Heart left ventricle (tissue), 16 donors: ENCODE measurements at places on chromosomes 13 and 19. TPM values are rescaled to one million over a fixed set of nuclear protein-coding genes. Genes with fewer than 3 reads are reported as not detected.

The ZNF681 gene
- 0.32 TPM for total RNA-seq

The SEMA6B gene
- total RNA-seq: 9.1 TPM

DNA sequence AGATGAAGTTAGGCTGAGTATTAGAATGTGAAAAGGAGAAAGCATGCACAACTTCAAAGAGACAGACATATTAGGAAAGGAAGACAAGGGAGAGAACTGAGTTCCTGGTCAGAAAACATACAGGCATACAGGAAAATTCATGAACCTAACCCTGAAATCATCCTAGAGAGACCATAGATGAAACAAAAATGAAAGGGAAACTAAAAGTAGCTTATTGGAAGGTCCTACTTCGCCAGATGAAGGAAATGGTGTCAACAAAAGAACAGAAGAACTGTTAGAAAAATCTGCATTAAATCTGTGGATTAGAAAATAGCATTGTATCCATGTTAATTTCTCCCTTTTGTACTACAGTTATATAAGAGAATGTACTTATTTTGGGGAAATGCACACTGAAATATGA lies 169.0 kb upstream of the UFM1 start:
- DNase-seq: no peak

The ZNF610 gene
- total RNA-seq: 7.5 TPM

GRCh38 chr19:14476673-14477401 lies 1.7 kb upstream of the PTGER1 start:
- DNase-seq: no peak

DNA sequence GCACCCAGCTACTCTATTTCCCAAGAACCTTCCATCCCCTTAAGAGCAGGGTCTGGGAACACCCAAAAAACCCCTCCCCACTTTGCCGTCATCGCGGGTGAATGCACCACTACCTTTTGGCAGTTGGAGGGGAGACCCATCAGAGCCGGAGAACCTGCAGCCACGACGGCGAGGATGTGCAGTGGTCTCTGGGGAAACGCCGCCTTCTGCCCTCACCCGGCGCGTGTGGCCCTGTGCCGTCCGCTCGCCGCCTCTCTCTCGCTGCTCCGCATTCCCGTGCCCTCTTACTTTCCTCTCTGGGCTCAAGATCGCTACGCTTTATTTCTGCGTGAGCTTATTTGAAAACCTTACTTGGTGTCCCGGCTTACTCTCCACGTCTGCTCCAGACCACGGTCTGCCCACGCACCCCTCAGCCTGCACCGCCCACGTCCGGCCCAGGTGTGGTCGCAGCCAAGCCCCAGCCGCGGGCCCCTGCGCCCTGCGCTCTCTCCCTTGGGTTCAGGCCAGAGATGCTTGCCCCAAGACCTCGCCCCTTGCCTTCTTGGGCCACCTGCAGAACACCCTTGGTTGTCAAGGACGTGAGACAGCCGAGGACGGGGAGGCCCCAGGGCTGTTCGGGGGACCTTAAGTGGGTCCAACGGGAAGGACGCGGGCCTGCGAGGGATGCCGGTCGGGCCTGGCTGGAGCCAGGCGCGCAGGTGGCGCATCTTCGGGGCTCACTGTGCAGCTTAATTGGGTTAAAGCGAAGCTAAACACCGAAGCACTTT lies 2.0 kb upstream of the MAB21L1 start:
- no peak for DNase-seq

DNA sequence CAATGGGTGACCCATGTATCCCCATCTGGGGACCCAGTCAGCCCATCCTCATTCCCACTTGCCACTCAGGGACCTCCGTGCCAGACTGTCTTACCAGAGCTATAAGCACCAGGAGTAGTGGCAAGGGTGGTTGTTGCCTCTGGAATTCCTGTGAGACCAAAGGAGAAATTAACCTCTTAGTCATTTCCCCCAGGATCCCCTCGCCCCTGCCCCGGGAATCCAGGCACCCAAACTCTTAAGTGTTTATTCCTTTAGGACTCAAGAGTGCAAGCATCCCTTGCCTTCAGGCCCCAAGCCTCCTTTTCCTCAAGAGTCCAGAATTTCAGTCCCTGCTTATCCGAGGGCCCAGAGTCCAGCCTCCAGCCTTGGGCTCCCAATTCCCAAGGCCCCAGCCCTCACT lies 9.2 kb downstream of the NTN5 start:
- no peak for DNase-seq

The ZNF471 gene
- total RNA-seq: 4.7 TPM

DNA sequence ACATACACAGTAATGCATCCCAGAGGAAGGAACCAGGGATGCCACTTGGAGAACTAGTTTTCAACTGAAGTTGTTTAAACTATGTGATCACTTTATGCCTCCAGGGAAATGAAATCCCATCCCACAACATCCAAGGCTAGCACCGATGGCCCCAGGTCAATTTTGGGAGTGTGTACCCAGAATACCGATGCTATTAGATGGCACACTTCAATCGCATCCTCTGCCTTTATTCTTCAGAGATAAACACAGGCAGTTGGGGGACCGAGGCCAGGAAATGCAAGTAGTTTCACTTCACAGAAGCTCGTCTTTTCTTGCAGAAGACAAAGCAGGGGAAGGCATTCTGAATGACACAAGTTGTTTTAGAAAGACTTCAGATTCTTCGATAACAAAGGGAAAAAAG lies 13.8 kb downstream of the STK24 start:
- DNase-seq: no peak

DNA sequence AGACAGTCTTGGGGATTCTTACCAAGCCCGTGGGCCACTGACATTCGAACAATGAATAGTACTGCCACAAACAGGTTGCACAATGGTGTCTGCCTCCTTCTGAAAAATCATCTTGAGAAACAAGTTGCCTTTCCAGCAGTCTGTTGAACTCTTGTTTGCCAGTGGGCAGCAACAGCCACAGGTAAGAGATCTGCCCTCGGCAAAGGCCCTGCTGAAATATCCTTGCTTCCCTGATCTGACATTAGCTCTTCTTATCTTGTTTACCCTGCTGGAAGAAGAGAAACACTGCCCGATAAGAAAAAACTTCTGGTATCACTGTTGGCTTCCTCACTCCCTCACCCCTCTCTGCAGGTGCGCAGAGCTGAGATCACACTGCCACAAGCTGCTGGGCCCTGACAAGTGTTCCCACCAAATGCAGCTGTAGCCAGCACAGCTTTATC lies 2.0 kb downstream of the DOCK9 start:
- no peak for DNase-seq

GRCh38 chr13:72782717-72783116 lies 784 bp downstream of the PIBF1 start:
- no peak for DNase-seq

- DNase-seq: no peak
Observed at GRCh38 chr19:27748551-27749152, 1464.3 kb downstream of the UQCRFS1 start.

DNA sequence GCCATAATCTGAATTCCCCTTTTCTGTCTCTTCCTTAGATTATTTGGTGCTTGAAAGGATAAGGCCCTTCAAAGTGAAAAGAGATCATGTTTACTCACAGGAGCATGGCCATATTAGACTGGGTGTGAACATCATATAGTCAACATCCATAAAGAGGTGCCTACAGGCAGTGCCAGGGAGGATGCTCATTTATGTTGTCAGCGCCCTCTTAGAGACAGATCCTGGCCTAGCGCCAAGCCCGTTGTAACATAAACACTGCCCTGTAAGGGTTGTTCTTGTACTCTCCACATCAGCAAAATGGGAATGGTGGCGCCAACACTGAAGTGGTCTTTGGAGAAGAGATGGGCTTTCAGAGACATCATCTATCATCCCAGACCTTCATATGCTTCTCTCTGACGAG lies 16.1 kb downstream of the PCDH8 start:
- no peak for DNase-seq

The S1PR4 gene
- total RNA-seq: 0.63 TPM

DNA sequence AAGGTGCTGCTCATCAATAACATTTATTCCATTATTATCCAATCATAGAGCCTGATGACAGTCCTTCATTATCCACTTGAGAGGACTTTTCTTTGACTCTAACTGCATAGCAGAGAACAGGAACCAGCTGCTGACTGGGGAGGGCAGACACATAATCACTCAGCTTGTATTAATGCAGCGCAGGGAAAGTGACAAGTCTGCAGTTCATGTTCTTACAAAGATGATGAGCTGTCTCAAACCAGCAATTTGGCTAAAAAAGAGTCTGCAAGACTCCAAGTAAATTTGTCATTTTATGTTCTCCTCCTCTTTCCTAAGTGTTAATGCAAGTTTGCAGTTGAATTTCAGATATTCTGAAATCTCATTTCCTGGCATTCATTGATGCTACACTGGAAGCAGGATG lies 40.0 kb upstream of the CBY2 start:
- no peak for DNase-seq

DNA sequence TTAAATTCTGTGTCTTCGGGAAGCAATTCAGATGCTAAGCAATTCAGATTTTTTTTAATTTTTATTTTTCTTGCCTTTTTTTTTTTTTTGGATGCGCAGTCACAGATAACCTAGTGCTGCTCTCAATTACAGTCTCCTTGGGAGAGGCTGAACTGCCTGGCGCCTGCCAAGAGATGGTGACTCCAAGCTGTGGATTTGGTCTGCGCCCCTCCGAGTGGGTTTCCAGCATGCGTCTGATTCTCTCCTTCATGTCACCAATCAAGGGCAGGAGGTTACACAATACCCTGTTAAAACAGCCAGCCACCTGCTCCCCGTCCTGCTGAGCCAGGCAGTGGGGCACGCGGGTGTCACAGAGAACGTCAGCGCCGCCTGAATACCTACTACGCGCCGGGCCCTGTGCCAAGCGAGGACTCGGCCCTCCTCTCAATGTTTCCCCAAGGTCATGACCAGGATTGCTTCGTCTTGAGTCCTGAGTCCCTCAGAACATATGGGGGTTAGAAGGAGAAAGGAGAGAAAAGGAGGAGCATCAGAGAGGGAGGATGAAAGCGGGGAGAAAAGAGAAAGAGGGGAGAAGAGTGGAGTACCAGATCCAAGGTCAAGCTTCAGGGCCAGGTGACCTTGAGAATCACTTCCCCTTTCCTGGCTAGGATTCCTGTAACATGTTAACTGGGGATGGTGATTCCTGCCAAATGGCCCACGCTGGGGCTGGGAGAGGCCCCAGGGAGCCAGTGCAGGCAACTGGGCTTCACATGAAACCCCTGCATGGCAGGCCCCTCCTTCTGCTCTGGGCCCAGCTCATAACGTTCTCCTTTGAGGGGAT lies 213.6 kb downstream of the URI1 start:
- no peak for DNase-seq

DNA sequence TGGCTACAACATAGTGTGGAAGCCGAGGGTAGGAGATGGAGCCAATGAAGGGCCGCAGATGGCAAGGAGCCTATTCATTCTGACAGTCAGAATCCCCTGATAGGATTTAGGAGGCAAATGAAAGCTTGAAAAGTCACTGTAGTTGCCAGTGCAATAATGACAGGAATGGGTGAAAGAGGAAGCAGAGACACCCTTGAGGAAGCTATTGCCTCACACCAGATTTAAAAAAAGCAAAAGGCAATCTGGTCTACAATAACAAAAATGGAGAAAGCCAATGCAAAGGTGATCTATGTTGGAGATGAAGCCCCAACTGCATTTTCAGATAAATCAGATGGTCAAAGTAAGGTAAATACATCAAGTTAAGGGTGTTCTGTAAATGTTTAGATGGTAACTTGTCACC lies 158.5 kb downstream of the TUBA3C start:
- DNase-seq: no peak

The TEX101 gene
- total RNA-seq: not detected

DNA sequence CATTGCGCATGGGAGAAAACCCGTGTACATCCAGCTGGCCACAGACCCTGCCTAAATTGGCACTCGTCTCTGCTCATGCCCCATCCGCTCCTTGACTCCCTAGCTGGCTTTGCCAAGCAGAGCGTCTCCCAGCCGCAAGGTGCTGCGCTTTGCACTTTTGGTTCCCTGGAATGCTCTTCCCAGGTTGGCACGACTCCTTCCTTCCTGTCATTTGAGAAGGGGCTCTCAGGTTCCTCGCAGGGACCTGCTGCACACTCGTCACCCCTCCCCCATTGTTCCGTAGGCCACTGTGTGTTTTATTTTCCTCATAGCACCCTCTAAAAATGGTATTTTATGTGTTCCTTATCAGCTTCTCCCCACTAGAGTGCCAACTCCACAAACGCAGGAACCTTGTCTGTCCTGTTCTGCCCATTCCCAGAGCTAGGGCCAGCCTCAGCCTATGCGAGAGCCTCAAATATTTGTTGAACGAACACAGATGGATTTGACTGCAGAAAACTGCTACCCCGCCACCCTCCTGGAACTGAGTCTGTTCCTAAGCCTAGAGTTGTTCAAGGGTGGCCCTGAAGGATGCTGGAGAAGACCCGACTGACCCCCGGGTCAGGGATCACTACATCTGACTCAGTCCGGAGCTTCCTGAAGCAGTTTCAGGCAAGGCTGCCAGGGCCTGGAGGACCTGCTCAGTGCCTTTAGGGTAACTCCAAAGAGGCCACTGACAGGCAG lies 8.4 kb upstream of the CEBPA start:
- no peak for DNase-seq
